T-helper 2 cell (primary cell): ENCODE measurements at places on chromosomes 4 and X.

DNA sequence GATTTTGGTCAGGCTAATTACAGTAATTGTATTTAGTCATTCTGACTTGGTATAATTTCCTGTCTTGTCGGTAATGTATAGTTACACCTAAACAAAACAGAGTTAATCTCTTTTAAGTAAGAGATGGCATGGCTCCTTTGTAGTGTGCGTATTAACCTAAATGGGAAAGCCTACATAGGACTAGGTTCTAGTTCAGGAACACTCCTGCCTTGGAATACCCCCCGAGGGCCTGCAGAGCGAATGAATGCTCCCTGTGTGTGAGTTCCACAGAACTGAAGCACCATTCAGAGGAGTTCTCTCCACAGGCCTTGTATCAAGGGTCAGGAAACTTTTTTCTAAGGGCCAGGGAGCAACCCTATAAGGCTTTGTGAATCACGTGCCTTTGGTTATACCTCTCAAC lies 44.9 kb upstream of the STIM2 start:
- no peak for DNase-seq

GRCh38 chrX:100636321-100636991 lies at the start of gene TSPAN6:
TSPAN6 (minus strand) TSS chrX:100636806; CDS start chrX:100636694, 112 bp downstream.
- peak; percentile 8 for DNase-seq

- DNase-seq = no peak
These were observed 13.1 kb upstream of the FHIP1A start for GRCh38 chr4:151395873-151396272.

- no peak for DNase-seq
These were observed 205.9 kb upstream of the GALNT7 start for GRCh38 chr4:172962564-172963353.

DNA sequence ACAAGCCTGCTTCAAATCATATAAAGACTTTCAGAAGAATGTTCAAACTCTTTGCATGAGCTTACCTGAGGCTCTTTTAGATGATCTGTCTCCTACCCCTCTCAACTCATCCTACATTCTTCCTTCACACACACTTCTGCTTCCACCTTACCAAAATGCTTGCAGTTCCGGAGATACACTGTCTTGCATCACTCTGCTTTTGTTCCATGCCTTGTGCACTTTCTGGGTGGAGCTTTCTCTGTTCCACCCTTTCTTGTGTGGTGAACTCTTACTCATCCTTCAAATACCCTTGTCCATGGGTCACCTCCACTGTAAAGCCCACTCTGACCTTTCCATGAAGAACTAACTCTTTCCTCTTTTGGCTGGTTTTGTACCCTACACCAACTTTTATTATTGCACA lies 18.4 kb upstream of the MGST2 start:
- DNase-seq = no peak

GRCh38 chr4:116499-116898 lies 7.8 kb upstream of the ZNF718 start:
- no peak for DNase-seq

- DNase-seq = no peak
These were observed 65.7 kb downstream of the BEX3 start for GRCh38 chrX:103441878-103442535.

DNA sequence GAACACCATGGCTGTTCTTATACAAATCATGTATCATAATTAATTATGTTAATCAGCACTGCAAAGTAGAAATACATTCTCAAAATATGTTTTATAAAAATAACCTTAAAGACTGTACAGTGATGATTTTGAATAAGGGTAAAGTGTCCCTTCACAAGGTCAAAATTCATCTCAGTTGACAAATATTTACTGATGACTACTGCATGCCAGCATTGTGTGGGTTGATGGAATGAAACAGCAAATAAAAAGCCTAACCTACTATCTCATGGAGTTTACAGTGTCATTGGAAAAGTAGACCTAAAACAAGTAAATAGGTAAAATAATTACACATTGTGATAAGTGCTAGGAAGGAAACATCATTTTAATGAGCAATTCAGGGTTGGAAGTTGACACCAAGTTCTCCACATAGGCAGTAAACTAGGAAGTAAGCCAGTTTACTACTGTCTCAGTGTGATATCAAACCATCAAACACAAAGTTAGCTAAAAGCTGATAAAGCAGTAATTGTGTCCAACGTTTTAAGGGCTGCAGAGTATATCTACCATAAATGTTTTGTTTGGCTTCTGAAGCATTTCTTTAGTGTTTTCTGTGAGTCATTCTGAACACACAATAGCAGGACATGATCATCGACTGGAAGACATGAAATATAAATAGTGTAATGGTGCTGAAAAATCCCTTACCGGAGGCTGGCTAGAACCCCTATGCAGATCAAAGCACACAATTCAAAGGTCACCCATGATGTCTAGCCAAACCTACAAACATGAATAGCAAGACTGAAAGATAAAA lies 221.8 kb downstream of the DACH2 start:
- no peak for DNase-seq

DNA sequence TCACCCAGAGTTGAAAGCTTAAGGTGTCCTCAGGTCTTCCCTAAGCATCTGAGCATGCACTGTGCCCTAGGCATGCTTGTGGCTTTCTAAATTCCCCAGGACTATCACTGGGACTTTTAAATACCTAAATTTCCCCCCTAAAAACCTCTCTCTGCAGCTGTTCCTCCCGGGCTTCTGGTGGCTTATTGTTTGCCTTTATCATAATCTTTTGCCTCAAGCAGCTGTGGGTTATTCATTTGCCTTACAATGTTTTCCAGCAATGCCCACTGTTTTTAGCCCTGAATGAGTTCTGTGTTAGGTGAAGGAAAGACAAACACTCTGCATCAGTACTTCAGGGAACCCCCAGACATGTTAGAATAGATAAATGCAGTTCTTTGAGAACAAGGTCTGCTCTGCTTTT lies 455.0 kb downstream of the ZIC3 start:
- no peak for DNase-seq

DNA sequence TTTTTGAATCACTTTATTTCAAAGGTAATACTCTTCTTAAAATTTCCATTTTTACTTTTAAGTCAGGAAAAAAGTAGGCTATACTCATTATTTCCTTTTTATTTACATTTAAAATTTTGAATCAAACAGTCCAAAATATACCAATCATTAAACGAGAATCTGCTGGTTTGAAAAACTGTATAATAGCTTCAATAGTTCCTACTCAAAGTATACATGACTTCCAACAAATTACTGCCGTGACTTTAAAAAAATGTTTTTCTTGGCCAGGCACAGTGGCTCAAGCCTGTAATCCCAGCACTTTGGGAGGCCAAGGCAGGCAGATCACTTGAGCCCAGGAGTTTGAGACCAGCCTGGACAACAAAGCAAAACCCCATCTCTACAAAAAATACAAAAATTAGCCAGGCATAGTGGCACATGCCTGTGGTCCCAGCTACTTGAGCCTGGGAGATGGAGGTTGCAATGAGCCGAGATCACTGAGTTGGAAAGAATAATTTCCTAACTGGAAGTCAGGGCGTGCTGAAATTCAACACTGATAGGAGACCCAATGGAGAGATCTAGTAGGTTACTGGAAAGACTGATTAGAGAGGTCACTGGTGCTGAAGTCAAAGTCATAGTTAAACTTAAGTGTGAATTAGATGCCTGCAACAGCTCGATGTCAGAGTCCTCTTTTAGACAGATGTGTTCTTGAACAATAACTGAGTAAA lies 9.0 kb downstream of the KLHL8 start:
- no peak for DNase-seq

GRCh38 chrX:127466211-127466610 lies 586.0 kb downstream of the ACTRT1 start:
- DNase-seq = no peak

DNA sequence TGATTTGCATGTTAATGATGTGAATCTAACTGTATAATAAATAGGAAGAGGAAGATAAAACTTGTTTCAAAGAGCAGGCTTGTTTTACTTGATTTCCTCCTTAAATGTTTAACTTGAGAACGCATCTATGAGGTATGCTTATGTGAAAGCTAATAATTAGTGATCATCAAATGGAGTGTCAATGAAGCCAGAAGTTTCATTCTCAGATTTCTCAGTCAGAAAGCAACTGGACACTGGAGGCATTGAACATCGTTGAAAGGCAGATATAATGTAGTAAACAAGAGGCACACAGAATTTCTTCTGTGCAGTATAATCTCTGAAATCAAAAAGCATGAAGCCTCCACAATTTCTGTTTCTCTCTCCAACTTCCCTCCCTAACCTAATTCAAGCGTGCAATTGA lies 672.9 kb downstream of the ADGRL3 start:
- no peak for DNase-seq

- DNase-seq = no peak
These were observed 559 bp upstream of the FAM47E start for GRCh38 chr4:76250962-76251361.

- no peak for DNase-seq
These were observed 68.2 kb upstream of the KIT start for GRCh38 chr4:54589586-54589985.

DNA sequence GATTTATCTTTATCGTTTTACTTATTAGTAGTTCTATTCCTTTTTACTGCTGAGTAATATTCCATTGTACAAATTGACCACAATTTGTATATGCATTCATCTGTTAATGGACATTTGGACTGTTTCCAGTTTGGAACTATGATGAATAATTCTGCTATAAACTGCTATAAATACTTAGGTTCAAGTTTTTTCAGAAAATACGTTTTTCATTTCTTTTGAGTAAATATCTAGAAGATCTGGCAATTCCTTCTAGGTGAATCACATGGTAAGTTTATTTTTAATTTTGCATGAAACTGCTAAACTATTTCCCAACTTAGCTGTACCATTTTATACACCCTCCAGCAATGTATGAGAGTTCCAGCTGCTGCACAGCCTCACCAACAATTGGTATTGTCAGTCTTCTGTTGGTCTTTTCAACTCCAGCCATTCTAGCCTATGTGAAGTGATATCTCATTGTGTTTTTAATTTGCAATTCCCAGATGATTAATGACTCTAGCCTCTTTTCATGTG lies 22.2 kb downstream of the LIN54 start:
- DNase-seq = no peak

- DNase-seq = peak; percentile 84
These were observed 7.4 kb downstream of the SNCA start for GRCh38 chr4:89829470-89830138.
